ENCODE measurements at places on chromosomes 3 and 15.

- DNase-seq: no peak
Observed at GRCh38 chr3:153103406-153103945, 58.5 kb upstream of the RAP2B start.

DNA sequence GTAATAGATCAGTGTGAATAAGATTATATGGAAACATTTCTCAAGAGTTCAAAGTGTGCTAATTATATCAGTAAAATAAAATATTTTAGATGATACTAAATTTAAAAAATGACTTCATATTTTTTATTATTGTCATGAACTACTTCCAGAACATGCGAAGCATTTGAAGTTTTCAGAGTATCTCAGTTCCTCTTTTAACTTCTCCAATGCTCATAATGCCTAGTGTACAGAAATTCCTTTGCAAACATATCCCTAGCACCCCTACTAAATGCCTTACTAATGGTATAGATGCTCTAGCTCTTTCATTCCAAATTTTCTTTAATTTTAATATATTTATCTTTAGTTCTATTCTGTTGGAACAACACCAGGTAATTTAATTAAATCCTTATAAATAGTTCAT lies 580.4 kb downstream of the CADM2 start:
- DNase-seq: no peak

DNA sequence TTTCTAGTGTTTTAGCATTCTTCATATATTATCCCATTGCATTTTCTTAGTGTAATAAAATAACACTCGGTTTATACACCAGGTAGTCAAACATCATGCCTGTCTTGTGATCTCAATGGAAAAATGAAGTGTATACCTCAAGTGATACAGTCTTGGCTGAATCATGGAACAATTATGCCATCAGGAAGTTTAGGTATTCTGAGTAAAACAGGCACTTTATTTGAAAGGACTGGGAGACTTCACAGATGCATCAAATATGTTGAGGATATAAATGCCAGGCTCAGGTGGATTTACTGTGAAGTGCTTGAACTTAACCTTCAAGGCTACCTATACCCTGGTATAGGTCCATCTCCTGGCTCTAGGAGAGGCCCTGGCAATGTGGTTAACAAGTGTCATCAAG lies 8.5 kb downstream of the TGFBR2 start:
- DNase-seq: no peak

GRCh38 chr3:186915806-186916796 lies 14.2 kb upstream of the ST6GAL1 start:
- no peak for DNase-seq

GRCh38 chr3:116445990-116446389 lies 703 bp upstream of the LSAMP start:
- no peak for DNase-seq
